ENCODE measurements at places on chromosomes 2 and 18. TPM values are rescaled to one million over a fixed set of nuclear protein-coding genes. Genes with fewer than 3 reads are reported as not detected.

The COL4A3 gene
- total RNA-seq = not detected

The PAIP2B gene
- total RNA-seq = 7.4 TPM

The LYPD6 gene
- total RNA-seq = 7.3 TPM

The KIF1A gene
- 90.9 TPM for total RNA-seq

The SCN3A gene
- total RNA-seq = 3.7 TPM

The KCNG2 gene
- not detected for total RNA-seq

The MOCOS gene
- total RNA-seq = 2.6 TPM

The DYSF gene
- total RNA-seq = 2.4 TPM

The PAX8 gene
- total RNA-seq = 0.49 TPM

All from neural crest cell (in vitro differentiated cells).